ENCODE measurements at places on chromosomes 3 and 15.

- no peak for DNase-seq
Observed at GRCh38 chr3:38376098-38376816, 29.7 kb downstream of the XYLB start.

- DNase-seq, result no peak
Observed at GRCh38 chr15:39157882-39158281, 423.0 kb upstream of the THBS1 start.

DNA sequence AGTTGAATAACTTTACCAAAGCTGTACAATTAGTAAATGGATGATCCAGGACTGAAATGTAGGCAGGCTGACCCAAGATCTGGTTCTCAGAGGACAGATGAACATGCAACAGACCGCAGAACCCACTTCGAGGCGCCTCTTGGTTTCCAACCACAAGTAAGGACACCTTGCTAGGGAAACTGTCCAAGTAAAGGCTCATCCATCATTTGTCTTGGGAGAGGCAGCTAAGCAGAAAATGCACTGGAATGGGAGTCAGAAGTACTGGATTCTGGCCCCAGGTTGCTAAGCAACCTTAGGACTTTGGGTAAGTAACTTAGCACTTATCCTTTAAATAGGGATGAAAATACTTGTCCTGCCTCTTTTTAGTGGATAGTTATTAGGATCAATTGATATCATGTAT, 366.3 kb upstream of the LRRC3B start:
- DNase-seq, result no peak

DNA sequence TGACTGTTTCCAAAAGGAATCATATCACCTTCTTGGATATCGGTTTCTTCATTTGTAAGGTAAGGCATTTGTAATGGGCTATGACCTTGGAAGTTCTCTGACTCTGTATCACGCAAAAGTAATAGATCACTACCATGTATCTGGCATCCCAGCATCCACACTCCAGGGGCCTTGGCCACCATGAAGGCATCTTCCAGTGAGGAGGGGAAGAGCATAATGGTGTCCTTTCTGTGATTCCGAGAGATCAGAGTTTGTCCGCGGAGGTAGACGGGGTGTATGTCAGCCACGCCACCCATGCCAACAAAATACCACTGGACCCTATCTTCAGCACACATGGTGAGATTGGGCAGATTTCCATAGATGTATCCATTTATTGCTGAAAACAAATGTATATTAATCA, 48.1 kb upstream of the CP start:
- DNase-seq, result no peak

- no peak for DNase-seq
Observed at GRCh38 chr3:127732879-127733350, 60.2 kb downstream of the ABTB1 start.

GRCh38 chr15:28123408-28124023, 24.4 kb upstream of the OCA2 start:
- no peak for DNase-seq

- DNase-seq, result no peak
Observed at GRCh38 chr3:128863560-128863959, 15.9 kb upstream of the ACAD9 start.

DNA sequence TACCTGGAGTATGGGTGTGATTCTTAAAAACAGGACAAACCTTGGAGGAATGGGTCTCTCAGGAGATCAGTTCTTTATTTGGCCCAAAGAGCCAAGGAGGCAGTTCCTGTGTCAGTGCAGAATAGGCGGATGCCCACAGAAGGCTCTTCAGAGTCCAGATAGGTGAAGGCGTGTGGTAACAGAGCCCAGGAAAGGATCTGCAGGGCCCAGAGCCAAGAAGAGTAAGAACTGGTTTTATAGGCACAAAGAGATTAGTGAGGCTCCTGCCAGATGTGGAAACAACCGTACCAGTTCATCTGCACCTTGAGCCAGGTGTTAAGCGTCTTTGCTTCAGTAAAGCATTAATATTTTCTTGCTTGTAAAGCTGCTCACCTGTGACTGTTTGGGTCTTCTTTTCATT, 140.1 kb upstream of the BFSP2 start:
- no peak for DNase-seq

DNA sequence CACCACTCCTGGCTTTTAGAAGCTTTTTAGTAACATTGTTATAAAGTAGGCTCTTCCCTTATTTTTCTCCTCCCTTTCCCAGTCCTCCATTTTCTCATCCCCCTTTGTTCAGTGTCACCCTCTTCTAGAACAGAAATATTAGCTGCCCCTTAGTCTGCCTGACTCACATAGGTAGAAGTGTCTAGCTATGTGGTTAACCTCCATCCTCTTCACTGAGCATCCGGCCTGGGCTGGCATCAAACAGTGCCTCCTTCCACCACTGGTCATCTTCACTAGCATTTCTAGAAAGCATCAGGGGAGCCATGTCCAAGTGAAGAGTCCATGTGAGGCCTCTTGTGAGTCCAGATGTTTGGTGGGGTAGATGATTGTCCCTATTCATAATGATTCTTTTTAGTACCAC, 70.0 kb upstream of the SKOR1 start:
- DNase-seq, result no peak

DNA sequence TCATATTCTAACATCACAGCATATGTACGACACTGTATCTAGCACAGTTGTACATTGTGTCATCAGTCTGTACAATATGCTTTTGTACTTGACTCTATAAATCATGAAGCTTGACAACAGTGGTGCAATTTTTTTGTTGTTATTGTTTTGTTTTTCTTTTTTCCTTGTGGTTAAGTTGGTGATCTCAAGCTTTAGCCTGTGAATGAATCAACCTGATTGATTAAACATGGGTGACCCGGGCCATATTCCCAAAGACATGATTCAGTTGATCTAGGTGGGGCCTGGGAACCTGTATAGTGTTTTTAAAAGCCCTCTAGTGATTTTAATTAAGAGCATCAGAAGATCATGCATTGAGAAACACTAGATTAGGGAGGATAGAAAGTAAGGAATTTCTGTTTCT, 101.8 kb upstream of the AADACL2 start:
- DNase-seq, result no peak

GRCh38 chr3:8366219-8366810, 135.3 kb upstream of the LMCD1 start:
- DNase-seq, result no peak

- no peak for DNase-seq
Observed at GRCh38 chr15:70348581-70349344, 251.0 kb upstream of the TLE3 start.
